ENCODE measurements at places on chromosomes 1 and 21.
A peak's percentile ranks its signal among the peaks of the same experiment; 100 is the strongest.

- DNase-seq: no peak
Measured at GRCh38 chr1:222561656-222562055, 13.8 kb upstream of the HHIPL2 start.

GRCh38 chr1:28887419-28887834 lies 26.9 kb upstream of the EPB41 start:
- peak; percentile 57 for DNase-seq

GRCh38 chr1:174964972-174965361 lies 34.8 kb upstream of the CACYBP start:
- DNase-seq: peak; percentile 6

- no peak for DNase-seq
Measured at GRCh38 chr1:26597629-26598039, 68.1 kb downstream of the RPS6KA1 start.

DNA sequence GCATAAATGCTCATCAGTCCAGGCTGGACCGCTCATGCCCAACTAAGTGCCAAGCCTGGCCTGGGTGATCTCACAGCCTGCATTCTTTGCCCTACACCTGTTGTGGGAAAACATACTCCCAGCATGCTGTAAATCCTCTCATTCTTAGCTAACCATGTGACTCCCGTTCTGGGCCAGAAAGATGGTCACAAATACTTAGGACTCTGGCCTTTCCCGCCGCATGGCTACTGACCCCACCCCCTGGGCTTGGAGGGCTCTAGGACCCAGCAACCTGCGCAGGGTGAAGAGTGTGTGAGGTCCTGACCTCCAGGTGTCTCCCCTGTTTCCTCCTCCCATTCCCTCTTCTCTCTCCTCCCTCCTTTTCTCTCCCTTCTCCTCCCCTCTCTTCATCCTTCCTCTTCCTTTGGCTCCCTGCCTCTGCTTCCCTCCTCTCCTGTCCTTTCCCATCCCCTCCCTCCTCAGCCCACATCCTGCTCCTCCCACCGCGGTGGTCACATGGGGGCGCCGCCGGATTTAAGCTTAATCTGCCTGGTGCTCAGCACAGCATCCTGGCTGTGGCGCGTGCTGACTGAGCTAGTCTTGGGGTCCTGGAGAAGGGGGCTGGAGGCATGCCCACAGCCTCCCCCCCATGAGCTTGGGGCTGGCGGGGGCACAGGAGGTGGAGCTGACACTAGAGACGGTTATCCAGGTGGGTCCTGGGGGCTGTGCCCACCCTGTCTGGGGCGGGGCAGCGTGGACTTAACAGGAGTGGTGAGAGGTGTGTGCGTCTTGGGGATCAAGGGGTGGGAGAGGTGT lies at the start of gene CROCC:
Gene CROCC, plus strand, starts transcription at position 541 of the 795 bp plus-strand sequence. Its CDS starts 88 bp downstream, at position 629.
- no peak for DNase-seq

DNA sequence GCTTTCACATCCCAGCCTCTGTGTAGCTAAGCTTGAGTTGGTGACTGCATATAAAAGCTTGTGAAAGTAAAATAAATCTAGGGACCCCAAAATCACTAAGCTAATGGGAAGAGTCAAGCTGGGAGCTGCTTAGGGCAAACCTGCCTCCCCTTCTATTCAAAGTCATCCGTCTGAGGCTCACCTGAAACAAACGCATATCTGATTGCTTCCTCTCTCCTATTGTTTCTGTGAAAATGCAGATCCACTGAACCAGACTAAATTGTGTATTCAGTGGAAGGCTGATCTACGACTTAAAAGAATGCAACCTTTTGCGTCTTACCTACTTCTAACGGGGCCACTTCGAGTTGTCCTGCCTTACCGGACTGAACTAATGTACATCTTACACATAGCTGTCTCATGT lies 70.3 kb downstream of the LTN1 start:
- no peak for DNase-seq

DNA sequence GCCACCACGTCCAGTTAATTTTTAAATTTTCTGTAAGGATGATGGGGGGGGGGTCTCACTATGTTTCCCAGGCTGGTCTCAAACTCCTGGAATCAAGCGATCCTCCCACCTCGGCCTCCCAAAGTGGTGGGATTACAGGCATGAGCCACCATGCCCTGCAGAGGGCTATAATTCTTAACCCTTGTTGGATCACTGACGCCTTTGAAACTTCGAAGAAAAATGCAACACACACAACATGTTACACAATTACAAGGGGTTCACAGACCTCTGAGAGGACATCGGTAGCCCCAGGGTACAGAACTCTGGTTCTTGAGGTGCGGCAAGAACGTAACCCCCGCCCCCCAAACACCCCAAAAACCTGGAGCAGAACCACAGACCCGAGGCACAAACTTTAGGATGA lies 8.4 kb upstream of the LUZP1 start:
- DNase-seq: no peak

GRCh38 chr1:10211805-10212410 lies 1.5 kb downstream of the KIF1B start:
- DNase-seq: no peak

GRCh38 chr1:177817937-177818875 lies 151.7 kb downstream of the SEC16B start:
- DNase-seq: no peak

GRCh38 chr1:176364236-176364905 lies 98.6 kb upstream of the PAPPA2 start:
- no peak for DNase-seq

- DNase-seq: no peak
Measured at GRCh38 chr1:170707959-170708655, 44.2 kb downstream of the PRRX1 start.

DNA sequence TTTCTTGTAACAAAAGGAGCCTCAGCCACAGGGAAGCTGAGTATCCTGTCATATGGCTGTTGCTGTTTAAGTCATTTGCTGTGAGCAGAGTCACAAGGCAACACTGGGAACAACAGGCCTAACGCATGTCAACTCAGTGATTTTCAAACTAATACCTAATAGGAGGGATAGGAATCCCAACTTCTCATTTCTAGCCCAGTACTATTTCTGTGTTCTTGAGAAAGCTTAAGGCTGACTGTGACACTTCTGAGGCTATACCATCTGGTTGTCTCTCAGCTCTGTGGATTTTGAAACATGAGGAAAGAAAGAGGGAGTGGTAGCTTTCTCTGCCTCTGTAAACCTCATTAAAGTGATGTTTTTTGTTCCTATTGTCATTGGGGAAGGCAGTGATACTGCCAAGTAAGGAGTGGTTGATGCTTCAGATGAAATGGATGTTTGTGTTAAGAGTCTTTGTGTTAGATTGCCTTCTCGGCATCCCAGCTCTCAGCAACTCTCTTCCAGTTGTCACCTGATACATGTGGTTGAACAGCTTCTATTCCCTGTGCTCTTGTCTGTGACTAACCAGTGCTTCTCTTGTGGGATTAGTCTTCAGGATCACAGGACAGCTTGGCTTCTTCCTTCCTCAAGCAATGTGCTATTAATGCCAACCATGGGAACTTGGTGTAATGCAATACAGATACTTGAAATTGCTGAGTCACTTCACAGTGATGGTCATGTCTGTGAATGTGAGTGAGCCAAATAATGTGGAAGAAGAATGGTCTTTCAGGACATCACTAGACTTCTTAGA lies 166.8 kb upstream of the IVNS1ABP start:
- DNase-seq: no peak

- no peak for DNase-seq
Measured at GRCh38 chr1:157025385-157025784, 20.2 kb downstream of the ARHGEF11 start.

DNA sequence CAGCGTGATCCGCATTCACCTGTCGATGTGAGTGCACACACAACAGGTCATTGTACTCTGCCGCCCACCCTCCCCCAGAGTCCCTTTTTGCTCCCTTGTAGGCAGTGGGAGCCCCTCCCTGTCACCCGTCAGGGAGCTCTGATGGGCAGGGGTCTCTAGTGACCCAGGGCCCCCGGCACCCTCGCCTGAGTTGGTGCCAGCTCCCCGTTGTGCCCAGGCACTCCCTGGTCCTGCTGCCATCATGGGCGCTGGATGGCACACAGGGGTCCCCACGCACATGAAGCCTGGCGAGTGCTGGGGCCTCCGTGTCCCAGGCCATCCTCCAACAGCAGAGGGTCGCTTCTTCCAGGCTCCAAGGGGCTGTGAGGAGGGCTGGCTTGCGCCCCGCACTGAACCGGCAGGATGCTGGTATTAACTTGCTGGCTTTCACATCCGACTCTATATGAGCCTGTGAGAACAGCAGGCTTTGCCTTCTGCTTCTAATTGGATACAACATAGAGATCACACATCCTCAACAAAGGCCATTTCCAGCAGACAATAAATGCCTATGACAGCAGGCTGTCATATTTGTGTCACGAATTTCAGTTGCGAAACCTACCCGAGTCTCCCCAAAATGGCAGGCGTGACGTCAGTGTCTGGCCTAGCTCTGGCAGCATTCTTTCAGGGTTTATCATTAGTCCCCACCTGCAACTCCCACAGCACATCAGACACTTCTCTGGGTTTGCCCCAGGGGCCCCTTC lies 35.4 kb downstream of the KIAA1614 start:
- DNase-seq: no peak

DNA sequence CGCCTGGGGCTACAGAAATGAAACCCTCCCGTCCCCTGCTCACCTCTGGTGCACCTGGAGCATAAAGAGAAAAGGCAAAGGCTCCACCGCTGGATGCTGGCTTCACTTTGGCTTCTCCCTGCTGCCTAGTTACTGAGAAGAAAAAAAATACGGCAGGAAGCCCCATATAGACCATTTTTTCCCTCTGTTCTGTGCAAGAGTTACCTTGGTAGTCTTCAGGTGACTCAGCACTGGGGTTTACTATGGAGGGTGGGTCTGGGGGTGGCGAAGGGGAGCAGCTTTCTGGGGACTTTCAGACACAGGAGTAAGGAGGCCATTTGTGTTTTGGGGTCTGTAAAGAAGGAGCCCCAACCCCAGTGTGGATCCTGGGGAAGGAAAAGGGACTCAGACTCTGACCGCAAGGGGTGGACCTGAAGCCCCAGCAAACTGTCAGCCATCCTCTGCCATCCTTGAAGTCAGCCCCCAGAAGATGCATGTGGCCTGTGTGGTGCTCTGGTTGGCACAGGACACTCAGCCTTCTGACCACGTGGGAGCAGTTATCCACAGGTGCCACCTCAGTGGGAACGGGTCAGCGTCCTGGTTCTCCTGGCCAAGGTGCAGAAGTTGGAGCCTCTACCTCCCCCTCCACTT lies 25.9 kb upstream of the EPS8L3 start:
- DNase-seq: no peak

DNA sequence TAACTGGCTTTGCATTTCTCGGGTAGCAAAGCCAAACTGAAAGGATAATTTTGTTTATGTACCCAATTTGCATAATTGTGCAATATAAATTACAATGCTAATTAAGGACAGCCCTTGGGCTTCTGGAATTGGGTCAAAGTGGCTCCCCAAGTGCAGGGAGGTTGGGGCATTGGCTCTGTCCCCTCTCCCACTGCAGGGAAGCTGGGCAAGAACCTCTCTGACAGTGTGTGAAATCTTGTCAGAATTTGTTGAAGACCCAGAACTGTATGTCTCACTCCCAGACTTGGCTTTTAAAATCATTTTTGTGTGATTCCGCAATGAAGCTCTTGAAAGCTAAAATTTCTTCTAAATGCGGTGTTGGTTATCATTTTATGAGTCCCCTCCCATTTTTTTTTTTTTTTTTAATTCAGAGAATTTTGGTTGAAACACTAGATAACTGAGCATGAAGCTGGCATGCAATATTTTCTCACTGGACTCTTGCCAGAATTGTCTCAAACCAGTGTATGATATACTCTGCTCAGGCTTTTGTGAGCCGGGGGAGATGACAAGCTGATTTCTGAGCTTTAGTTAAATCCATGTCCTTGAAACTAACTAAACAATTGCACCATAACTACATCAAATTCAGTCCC lies 878.9 kb upstream of the CXADR start:
- DNase-seq: no peak

GRCh38 chr1:89780721-89781120 lies 40.1 kb upstream of the LRRC8D start:
- DNase-seq: no peak

GRCh38 chr1:27109103-27109822 lies 45.7 kb downstream of the SLC9A1 start:
- no peak for DNase-seq

DNA sequence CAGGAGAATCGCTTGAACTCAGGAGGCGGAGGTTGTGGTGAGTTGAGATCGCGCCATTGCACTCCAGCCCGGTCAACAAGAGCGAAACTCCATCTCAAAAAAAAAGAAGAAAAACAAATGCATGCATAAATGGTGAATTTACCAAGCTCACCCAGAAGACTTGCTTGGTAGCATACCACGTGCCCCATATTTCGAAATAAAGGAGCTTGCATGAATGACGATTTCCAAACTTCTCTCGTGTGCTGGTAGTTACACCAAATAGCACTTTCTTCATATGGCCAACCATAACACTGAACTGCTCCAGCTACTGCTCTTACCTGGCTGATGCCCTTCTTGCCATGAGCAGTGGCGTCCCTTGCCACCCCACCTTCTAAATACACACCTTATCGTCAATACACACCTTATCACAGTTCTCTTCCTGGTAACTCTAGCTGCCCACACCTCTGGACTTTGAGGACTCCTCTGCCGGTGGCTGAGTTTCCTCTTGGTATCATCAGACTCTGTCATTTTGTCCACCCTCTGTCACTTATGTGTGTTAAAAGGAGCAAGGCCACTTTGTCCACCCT lies 2.8 kb downstream of the DOP1B start:
- no peak for DNase-seq

- DNase-seq: no peak
Measured at GRCh38 chr1:3464649-3465025, 10.2 kb downstream of the ARHGEF16 start.

DNA sequence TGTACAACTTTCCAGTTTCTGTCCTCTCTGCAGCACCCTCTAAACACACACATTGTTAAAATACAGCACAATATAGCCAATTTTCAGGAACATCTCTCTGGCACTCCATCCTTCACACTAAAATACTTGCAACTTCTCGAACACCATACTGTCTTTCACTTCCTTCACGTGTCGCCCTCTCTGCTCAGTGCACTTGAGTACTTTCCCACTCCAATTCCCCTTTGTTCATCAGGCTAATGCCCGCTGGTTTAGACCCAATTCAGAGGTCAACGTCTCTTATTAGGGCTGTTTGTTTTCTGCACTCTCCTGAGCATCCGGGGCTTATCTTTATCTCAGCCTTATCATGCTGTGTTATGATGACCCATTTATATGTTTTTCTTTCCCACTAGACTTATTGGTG lies 238.2 kb upstream of the SGIP1 start:
- no peak for DNase-seq

DNA sequence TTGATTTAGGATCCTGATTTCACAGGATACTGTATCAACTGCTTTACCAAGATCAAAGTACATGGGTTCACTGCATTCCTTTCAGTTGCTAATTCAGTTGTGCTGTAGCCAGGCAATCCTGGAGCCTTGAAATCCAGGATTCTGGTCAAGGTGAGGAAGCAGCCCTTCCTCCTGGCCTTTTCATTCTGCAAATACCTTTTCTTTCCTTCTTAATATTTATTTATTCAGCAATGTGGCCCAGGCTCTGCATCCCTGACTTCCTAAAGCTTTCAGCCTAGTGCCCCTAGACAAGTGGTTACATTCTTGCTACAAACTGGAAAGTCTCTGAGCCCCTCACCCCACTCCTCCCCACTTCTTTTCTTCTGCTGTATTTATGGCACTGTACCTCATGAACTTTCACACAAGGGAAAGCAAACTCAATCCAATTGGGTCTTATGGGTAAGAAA lies 16.2 kb downstream of the LRRC8D start:
- no peak for DNase-seq

GRCh38 chr1:22608361-22608760 lies 28.1 kb upstream of the C1QA start:
- DNase-seq: no peak
